ENCODE measurements at places on chromosomes 5 and 9.

- DNase-seq: no peak
Observed at GRCh38 chr5:109309326-109310063, 100.3 kb downstream of the PJA2 start.

GRCh38 chr5:131384616-131385214 lies 120.9 kb downstream of the CDC42SE2 start:
- no peak for DNase-seq

DNA sequence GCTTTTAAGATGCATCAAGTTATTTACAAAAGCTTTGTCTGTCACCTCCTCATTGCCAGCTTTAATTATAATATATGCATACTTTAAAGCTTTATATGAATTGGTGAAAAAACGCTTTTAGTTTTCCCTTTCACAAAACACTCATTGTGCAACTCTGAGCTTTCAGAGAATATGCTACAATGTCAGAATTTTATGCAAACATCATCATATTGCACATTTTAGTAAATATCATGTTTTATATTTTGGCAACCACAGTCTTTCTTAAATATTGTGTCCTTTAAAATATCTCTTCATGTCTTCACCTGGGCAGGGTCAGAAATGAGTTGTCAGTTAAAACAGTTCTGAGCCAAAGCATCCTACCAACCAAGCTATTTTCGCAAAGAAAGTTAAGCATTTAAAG lies 601.1 kb upstream of the RORB start:
- DNase-seq: no peak

GRCh38 chr5:72071906-72072305 lies 35.4 kb upstream of the MAP1B start:
- DNase-seq: no peak

GRCh38 chr5:79857714-79858409 lies 133.2 kb downstream of the MTX3 start:
- peak; percentile 71 for DNase-seq

DNA sequence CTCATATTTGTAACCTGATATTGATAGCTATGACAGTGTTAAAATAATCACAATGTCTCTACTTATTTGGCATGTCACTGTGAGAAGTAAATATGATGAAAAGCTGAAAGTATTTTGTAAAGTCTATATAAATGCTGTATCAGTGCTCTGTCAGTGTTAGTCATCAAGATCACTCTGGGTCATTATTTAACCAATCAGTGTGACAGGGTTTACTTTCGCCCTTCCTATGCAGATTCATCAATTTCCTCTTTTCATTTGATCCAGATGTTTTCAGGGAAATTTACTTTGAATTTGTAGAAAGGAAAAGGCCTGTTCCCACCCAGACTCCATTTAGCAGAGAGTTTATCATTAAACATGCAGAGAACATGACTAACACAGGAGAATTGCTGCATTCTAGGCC lies 9.9 kb upstream of the PCSK5 start:
- DNase-seq: no peak

- DNase-seq: no peak
Observed at GRCh38 chr5:50711280-50711679, 44.8 kb downstream of the PARP8 start.

DNA sequence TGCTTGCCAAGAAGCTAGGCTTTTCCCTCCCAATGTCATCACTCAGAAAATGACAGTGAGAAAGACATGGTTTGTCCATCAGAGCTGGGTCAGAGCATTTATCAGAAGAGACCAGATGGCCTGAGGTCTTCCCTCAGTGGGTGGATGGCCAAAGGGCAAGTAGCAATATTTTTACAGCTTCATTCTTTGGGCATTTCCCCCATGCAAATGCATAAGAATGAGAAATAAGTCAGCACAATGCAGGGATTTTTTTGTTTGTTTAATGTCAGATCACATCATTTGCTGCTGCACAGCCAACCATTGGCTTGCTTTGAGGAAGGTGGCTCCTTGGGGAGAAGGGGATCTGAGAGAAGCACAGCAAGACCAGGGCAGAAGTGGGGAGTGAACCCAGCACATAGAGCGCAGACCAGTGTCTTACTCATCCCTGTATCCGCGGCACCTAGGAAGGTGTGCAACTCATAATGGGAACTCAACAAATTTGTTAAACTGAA lies 209.6 kb downstream of the SEMA6A start:
- no peak for DNase-seq

DNA sequence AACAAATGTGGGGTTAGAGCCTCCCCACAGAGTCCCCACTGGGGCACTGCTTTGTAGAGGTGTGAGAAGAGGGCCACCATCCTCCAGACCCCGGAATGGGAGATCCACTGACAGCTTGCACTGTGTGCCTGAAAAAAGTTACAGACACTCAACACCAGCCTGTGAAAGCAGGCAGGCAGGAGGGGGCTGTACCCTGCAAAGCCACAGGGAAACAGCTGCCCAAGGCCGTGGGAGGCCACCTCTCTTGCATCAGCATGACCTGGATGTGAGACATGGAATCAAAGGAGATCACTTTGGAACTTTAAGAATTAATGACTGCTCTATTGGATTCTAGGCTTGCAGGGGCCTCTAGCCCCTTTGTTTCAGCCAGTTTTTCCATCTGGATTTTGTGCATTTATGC lies 782.3 kb downstream of the BRINP1 start:
- no peak for DNase-seq

GRCh38 chr9:127004946-127005769 lies 90.6 kb downstream of the RALGPS1 start:
- peak; percentile 27 for DNase-seq

DNA sequence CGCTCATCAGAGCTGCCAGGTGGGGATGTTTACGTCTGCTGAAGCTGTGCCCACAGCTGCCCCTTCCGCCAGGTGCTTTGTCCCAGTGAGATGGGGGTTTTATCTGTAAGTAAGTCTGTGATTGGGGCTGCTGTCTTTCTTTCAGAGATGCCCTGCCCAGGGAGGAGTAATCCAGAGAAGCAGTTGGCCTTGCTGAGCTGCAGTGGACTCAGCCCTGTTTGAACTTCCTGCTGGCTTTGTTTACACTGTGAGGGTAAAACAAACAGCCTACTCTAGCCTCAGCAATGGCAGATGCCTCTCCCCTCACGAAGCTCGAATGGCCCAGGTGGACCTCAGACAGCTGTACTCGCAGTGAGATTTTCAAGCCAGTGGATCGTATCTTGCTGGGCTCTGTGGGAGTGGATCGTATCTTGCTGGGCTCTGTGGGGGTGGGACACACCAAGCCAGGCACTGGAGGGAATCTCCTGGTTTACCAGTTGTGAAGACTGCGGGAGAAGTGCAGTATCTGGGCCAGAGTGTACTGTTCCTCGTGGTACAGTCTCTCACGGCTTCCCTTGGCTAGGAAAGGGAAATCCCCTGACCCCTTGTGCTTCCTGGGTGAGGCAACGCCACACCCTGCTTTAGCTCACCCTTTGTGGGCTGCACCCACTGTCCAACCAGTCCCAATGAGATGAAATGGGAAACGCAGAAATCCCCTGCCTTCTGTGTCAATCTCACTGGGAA lies 530.1 kb upstream of the DMAC1 start:
- no peak for DNase-seq

- DNase-seq: no peak
Observed at GRCh38 chr9:123926941-123927340, 3.0 kb downstream of the DENND1A start.

- DNase-seq: no peak
Observed at GRCh38 chr9:116815835-116816234, 128.7 kb downstream of the TRIM32 start.

DNA sequence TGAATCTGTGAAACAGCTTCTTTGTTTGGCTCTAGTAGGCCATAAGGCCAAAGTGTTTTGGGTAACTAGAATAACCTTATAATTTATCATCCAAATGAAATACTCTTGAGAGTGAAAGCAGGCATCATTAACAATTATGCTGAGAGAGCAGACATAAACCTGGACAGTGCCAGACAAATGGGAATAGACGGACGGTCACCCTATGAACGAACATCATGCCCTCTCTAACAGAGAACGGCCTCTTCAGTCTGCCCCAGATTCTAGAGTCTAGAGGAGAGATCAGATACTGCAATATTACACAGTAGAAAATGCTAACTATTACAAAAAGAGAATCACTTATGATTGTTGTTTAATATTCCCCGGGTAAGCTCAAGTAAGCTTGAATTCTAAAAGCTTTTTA lies 68.5 kb downstream of the APBA1 start:
- no peak for DNase-seq

DNA sequence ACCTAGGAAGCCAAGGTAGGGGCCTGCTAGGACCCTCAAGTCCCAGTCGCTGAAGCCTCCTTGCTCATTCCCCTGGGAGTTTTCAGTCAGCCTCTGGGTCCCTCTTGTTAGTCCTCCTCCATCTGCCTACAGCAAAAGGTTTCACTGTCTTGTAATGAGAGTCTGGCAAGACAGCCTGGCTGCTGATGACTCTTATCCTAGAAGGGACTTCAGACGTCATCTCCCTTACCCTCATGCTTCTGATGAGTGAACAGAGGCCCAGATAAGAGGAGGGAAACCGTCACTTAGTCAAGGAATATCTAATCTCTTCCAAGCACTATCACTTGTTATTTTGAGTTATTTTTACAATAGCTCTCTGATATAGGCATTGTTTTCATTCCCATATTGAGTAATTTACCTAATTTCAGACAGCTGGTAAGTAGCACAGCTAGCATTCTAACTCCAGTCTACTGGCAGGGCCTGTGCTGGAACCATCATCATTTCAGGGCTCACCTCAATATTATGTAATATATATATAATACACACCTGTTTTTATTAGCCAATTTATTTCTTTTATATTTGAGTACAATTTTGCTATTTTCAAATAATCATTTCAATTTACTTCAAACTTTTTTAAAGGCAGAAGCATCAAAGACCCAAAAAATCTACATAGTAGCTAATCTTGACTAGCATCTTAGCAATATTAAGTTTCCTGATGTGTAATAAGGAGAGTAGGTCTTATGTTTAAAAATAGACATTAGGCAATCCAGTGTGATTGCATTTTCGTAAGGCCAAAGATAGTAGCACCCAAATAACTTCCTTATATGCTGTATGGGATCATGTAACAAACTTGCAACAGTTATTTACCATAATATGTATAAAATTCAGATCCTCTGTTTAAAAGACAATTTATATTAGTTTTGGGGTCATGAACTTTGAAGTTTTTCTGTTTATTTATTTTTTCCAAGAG lies 7.9 kb downstream of the CMYA5 start:
- DNase-seq: no peak

GRCh38 chr9:9970514-9970913 lies 642.3 kb downstream of the PTPRD start:
- no peak for DNase-seq

DNA sequence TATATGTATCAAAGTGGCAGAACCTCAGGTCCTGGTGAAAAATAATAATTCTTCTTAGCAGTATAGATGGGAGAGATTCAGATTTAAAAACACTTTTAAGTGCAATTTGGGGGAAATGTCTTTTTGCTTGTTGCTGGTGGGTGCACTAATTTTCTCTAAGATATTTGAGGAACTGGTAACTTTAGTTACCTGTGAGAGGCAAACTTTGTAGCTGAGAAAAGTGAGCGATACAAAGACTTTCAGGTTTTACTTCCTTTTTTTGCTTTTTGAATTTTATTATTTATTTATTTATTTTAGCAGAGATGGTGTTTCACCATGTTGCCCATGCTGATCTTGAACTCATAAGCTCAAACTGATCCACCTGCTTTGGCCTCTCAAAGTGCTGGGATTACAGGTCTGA lies 303.1 kb upstream of the PTGER4 start:
- no peak for DNase-seq

DNA sequence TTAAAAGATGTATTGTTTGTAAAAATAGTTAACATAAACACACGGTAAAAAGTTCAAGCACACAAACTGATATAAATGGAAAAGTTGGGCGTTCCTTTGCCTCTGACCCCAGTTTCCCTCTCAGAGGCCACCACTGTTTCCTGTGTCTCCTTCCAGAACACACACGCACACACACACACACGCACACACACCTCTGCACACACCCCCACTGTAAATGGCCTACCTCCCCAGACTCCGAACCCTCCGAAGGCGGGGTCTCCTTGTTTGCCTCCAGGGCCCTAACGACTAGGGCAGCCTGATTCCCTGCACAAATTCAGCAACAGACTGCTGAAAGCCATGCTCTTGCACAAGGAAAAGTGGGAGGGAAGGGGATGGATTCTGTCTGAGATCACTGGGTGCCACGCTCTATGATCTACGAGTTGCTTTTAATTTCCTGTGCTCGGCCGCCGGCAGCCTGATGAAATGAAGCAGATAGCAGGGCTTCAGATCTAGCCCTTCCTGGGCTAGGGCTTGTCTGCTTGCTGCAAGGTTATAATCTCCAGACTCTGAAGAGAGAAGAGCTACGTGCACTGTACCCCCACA lies 184.0 kb upstream of the IL12B start:
- no peak for DNase-seq

DNA sequence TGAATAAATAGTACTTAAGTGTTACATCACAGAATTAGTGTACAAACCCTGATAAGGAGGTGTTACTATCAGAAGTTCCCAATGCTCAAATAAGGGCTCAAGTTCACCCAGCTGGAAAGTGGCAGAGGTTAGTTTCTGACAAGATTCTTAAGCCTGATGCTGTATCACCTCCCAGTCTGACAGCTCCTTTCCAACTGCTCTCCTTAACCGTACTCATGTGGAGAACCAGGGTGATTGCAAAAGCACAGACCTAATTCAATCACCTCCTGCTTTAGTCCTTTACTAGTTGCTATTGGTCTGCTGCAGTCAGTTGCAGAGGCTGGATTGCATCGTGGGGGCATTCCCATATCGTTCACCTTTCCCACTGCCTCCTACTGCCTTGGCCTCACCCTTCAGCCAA lies 100.4 kb upstream of the ZNF618 start:
- no peak for DNase-seq

Measured in stimulated activated CD8-positive, alpha-beta memory T cell treated with anti-CD3 and anti-CD28 coated beads, Interleukin-15, amount 100 ng/mL, for 1 hour (primary cell).